ENCODE measurements at places on chromosomes 11 and 22.

DNA sequence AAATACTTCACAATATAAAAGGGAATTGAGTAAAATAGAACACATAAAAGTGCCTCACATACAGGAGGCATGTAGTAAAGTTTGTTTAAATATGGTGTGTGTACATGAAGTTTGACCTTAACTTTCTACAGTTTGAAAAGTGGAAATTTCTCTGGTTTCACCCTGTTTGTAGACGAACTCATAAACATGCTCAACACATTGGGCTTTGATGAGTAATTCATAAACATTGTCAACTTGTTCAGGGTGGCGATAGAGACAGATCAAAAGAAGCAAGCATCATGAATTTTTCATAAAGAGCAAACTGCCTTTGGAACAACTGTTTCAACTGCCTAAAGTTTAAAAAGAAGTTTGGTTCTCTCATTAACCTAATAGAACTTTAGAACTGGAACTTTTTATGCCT lies 9.1 kb downstream of the SLN start:
- no peak for DNase-seq

DNA sequence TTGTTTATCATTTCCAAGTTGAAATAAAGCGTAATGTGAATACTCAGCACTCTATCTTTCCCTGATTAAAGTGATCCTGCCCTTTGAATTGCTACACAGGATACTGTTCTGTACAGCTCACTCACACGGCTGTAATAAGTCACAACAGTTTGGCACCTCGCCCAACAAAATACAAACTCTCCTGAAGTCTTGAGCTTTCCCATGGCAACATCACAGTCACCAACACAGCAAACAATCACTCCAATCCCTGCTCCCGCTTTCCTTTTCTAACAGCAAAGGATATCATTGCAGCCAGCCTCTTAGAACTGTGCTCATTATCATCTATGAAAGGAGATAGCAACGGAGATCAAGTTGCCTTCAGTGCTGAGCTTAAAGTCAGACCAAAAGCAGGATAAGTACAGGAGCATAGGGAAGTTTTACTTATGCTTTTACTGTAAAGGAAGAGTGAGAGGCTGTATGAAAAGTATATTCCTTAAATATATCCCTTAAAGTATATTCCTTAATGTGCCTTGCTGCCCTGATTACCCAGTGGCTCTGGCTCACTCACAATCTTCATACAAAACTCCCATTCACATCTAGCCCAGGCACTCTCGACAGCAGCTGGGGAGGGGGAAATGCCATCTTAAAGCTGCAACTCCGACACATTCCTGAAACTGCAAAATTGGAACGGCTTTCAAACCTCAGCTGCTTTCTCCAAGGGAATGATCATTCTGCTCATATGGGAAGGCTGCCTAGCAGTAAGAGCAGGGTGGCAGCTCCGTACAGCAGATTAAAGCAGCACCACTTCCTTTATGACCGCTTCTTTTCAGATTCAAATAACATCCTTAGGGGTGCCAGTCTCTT lies 35.8 kb downstream of the MAML2 start:
- peak; percentile 91 for DNase-seq

DNA sequence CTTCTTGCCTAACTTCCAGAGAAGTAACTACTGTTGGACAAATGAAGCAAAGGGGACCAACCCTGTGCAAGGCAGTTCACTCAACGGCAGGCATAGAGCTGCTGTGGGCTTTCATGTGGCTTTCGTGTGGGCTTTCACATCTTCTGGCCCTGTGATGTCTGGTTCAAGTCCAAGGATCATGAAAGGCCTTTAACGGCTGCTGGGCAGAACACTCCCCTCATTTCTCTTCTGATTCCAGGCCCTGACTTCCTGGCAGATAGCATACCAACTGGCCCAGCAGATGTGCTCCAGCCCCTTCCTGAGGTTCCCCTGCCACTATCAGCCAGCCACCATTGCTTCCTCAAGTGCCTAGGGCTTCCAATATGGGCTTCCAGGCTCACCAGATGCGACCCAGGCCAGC lies 28.7 kb upstream of the CTR9 start:
- no peak for DNase-seq

- no peak for DNase-seq
Measured at GRCh38 chr22:38989466-38989865, 7.3 kb downstream of the APOBEC3B start.

- no peak for DNase-seq
Measured at GRCh38 chr11:17443000-17443399, 33.6 kb downstream of the ABCC8 start.

GRCh38 chr22:19043121-19044085 lies 78.8 kb downstream of the DGCR2 start:
- no peak for DNase-seq

DNA sequence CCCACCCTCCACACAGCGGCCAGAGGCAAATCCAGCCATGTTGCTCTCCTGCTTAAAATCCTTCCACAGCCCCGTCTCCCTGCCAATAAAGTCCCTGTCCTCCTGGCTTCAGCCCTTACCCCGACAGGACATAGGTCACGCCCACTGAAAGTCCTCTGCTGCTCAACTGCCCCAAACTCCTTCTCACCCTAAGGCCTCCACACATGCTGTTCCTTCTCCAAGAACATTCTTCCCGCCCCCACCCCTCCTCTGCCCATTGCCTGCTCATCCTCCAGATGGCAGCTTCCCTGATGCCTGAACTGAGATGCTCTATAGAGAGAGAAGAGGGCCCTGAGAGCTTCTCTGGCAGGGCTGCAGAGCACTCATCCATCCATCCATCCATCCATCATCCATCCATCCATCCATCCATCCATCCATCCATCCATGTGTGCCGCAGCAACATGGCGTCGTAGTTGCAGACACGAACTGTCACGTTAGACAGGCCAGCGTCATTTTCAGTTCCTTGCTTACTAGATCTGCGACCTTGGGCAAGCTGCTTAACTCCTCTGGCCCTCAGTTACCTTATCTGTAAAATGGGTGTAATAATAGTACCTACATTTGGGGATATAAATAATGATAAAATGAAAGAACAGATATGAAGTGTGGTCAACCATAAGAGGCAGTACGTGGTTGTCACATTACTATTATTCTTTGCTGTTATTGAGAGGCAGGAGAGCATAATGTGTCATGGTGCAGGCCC lies 9.4 kb downstream of the NPTXR start:
- peak; percentile 72 for DNase-seq

DNA sequence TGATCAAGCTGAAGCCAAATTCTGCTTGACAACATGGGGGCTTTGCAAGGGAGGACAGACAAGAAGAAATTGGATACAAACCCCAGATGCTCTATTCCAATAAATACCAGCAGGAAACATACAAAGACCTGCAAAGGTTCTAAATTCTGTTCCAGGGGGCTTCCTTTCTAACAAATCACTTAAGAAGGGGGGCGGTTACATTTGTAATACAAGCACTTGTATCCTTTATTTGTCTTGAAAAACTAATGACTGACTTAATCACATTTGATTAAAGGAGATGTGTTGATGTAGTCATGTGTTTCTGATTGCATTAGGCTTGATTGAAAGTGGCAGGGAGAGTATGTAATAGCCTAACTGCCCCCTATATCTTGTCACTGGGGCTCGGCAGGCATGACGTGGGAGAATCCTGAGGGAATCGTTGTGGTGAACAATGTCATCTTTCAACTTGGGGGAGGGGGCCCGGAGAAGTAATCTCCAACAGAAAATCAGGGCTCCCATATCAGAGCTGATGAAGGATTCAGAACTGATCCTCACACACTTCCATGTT lies 361.7 kb downstream of the INSC start:
- DNase-seq: no peak

- DNase-seq: peak; percentile 99
Measured at GRCh38 chr11:32255841-32256240, 165.0 kb downstream of the RCN1 start.

DNA sequence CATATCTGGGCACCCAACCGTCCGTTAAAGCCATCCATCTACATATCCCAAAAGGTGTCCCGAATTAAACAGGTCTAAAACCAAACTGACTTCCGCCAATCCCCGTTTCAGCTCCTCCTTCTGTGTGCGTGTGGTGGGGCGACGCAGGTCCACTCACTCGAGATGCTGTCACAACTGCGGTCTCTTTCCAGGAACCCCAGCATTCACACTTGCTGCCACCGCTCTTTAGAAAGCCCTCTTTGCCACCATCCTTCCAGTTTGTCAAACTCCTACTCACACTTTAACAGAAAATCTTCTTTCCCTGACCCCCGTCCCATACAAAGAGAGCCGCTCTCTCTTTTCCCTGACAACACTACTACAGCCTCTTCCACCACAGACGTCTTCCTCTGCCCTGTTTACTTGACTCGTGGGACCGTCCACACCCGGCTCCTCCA lies 467 bp downstream of the ESS2 start:
- DNase-seq: no peak

- no peak for DNase-seq
Measured at GRCh38 chr22:40328546-40329456, 17.5 kb upstream of the ADSL start.

- DNase-seq: peak; percentile 80
Measured at GRCh38 chr11:11028017-11028692, 170.3 kb upstream of the ZBED5 start.

GRCh38 chr11:76510060-76511047 lies 65.5 kb downstream of the EMSY start:
- DNase-seq: no peak

DNA sequence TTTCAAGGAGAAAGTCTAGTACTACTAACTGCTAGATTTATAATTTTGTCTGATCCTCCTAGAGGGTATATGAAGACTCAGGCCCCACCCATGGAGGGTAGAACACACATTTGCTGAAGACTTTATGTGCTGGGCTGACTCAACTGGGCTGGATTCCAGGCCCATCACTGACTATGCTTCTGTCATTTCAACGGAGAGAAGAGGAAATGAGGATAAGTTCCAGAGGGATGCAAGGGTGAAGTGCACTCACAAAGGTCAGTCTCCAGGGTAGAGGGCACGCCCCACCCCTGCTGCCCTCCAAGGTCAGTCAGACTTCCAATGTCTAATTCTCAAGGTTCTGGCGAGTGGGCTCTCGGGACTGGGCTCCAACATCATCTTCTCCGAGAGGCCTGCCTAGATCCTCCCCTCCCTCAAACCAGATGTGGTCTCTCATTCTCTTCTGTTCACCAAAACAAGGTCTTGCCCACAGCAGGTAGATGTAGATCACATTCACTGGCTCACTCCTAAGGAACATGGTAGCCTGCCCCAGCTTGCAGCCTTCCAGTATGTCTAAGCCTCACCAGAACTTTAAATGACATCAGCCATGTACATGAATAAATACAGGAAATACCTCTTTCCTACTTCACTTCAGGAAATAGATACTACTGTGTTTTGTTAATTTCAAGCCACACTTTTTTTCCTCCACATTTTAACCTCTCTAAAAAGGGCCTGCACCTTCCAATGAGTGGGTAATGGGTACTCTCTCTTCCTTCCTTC lies 7.3 kb upstream of the C11orf86 start:
- no peak for DNase-seq

GRCh38 chr11:75386942-75387630 lies 12.2 kb upstream of the RPS3 start:
- no peak for DNase-seq

DNA sequence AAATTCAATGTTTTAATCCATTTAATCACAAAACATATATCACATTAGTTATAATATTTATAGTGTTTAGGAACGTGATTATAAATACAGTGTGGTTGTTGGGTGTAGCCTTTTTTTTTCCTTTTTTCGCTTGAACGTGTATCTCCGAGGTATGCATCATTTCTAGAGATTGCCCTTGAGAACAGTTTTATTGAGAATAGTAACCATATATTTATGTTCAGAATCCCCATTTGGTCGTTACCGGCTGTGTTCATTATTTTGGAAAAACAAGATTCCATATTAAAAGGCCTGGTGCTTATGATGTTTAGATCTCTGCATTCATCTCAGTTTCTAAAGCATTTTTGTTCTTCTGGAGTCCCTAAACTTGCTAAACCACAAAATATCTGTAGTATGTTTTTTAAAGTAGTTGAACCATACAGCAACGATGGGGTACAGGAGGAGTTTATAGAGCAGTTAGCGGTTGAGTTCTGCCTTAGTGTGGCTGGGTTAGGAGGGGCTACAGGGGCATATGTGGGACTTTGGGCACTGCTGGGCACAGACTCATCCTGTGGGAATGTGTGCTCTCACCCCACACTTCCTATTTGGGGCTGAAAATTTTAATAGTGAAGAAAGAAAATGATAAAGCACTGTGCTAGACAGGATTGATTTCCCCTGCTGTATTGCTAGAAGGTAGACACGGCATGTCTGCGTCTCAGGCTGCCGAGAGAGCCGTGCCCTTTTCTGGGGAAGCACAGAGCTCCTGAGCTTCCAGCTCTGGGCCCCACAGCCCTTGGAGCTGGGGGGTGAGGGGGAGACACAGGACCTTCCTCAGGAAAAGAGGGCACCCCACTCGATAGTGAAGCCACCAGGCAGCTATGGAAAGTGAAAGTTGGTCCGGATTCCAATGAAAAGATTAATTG lies 81.5 kb upstream of the PPARA start:
- DNase-seq: no peak

DNA sequence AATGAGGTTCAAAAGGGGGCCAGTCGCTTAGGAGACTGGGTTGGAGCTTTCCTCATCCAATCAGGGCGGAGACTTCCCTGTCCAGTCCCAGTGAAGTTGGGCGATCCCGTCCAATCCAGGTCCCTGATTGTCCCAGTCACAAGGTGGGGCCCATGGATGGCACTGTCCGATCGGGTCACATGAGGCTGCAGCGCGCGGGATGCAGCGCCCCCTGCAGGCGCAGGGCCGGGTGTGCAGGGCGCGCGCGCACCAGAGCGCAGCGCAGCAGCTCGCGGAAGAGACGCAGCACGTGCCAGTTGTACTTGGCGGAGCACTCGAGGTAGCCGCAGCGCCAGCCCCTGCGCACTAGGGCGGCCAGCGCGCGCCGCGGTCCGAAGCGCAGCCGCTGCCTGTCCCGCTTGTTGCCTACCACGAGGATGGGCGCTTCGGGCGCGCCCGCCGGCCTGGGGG lies 2.3 kb downstream of the RASL10A start:
- DNase-seq: no peak

GRCh38 chr11:122754553-122755322 lies 83.6 kb upstream of the CRTAM start:
- no peak for DNase-seq

GRCh38 chr11:76129729-76130128 lies 76.6 kb downstream of the WNT11 start:
- DNase-seq: no peak

DNA sequence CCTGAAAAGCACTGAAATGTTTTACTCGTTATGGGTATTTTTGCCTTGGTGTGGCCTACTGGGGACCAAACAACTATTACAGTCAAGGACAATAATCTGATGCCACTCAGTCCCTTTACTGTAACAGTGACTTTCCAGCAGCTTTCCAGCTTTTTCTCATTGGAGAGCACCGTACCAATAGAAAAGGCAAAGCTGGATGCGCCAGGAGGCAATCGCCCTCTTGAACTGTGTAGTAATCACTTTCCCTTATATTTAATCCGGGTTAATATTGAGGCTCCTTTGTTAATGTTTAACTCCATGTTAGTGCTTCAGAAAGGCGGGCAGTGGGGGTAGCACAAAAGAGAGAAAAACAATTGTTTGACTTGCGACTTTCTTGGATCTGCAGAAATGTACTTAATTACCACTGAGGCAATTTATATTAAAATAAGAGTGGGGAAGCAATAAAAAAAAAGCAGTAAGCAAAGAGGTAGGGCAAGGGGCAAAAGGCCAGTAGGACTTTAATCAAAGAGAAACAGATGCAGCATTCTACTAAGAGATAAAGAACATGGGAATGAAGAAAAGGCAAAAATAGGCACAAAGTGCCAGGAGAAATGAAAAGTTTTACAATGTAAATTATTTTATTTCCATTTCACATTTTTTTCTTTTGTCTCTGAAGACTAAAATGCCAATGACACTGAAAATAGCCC lies 81.6 kb downstream of the LRRC4C start:
- DNase-seq: no peak

Measured in NCI-H446 (cell line).